ENCODE measurements at places on chromosomes 16 and 17.

- DNase-seq = no peak
Observed at GRCh38 chr17:57832314-57833178, 17.3 kb downstream of the MRPS23 start.

DNA sequence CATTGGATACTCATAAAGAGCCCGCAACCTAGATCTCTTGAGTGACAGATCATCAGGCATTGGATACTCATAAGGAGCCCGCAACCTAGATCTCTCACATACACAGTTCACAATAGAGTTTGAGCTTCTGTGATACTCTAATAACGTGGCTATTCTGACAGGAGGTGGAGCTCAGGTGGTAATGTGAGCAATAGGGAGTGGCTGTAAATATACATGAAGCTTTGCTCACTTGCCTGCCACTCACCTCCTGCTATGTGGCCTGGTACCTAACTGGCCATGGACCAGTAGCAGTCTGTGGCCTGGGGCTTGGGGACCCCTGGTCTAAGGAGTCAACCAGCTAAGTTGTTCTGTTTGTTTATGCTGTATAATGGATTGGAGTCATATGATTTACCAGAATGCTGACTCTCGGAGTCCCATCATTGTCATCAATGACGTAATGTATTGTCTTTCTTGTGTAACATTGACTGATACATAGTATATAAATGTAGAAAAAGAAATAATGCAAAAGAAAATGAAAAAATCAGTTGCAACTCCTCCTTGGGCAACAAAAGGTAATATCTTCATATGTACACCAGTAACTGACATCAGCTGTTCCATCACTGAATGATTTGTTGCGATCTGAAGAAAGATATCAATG is 17.5 kb downstream of the ABCA9 start:
- DNase-seq = no peak

DNA sequence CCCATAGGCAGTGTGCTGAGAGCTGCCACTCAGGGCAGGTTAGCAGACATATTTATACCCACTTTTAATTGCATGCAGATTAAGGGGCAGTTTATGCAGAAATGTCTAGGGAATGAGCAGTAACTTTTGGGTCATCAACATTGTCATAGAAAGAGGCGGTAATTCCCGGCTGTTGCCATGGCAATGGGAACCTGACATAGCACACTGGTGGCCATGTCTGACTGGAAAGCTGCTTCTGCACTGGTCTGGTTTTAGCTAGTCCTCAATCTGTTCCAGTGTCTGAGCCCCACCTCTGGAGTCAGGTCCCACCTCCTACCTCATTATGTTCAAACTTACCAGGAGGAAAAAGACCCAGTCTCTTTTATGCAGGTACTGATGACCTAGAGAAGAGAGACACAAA is 31.5 kb upstream of the TNRC6C start:
- DNase-seq = no peak

GRCh38 chr16:1181404-1182315 is 28.8 kb downstream of the CACNA1H start:
- DNase-seq = no peak

GRCh38 chr16:51524555-51525373 is 373.7 kb upstream of the SALL1 start:
- DNase-seq = no peak

- DNase-seq = peak; percentile 58
Observed at GRCh38 chr17:8222380-8222629, 11.9 kb upstream of the AURKB start.

DNA sequence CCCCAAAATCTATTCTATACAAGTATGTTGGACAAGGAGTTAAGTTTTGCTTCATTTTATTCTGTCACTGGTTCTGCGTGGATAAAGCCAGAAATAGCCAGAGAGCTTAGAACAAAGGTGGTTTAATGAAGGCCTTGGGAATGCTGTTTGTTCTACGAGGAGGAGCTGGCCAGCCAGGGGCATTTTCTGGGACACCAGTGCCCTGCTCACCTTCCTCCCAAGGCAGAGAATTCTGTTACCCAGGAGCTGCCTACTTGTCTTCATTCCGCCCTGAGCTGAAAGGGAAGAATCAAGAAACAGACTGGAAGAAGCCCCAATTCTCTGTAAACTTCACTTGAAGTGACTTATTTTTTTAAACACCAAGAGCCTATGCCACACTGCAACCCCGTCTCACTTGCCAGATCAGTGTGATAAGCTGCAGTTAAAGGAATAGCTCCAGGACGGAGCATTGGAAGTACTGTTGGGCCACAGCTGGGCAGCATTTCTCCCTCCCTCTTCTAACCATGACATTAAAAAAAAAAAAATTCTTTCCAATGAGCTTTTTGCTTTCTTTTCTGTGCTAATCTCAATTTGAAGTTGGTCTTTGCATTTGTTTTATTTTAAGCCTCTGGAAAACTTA is 149.8 kb upstream of the DYNLRB2 start:
- no peak for DNase-seq

- DNase-seq = no peak
Observed at GRCh38 chr17:34723875-34724274, 144.5 kb downstream of the TMEM132E start.

- DNase-seq = no peak
Observed at GRCh38 chr17:81396722-81397313, 1.6 kb downstream of the BAHCC1 start.

GRCh38 chr16:68393333-68393732 is 55.0 kb downstream of the SMPD3 start:
- no peak for DNase-seq

- DNase-seq = no peak
Observed at GRCh38 chr16:81627024-81627423, 152.1 kb upstream of the PLCG2 start.

- no peak for DNase-seq
Observed at GRCh38 chr16:83923581-83924365, 24.9 kb downstream of the MLYCD start.

DNA sequence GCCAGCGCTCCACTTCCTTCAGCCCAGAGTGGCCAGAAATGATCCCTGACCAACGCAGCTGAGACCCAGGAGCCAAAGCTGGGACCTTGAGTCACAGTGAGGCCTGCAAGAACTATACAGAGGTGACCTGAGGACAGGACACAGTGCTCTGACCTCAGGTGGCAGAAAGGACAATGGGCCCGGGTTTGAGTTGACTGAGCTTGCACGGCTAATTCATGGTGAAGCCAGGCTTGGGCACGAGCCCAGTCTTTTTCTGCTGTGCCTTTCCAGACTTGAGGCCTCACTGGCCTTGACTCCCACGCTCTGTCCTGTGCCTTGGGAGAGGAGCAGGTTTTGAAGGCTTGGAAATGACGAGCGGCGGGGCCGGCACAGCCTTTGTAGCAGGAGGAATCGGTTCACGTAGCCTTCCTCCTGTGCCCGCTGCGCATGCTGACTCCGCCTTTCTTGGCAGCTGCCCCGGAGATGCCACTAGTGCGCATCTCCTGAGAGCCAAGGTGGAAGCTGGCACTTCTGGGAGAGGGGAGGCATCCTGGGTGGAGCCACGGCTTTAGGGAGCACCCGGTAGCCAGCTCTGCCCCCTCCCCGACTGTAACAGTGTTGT is 34.9 kb downstream of the NDEL1 start:
- DNase-seq = no peak

DNA sequence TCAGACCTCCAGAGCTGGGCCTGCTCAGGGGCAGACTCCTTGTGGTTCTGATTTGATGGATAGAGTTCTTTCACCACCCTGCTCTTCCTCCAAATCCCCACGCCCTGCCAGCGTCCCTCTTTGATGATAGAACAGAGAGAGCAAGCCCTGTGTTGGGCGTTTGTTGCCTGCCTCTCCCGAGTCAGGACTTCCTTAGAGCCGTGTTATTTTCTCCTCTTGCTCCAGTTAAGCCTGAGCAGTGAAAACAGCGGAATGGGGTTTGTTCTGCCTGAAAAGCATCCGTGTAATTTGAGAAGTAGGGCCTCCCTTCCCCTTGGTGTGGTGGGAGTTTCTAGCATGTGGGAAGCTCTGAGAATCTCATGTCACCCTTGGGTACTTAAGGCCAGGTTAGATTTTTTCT is 22.1 kb downstream of the TMEM94 start:
- DNase-seq = no peak

- DNase-seq = no peak
Observed at GRCh38 chr16:29858149-29858849, 4.7 kb downstream of the CDIPT start.

- no peak for DNase-seq
Observed at GRCh38 chr17:18117982-18118975, 9.7 kb downstream of the MYO15A start.

DNA sequence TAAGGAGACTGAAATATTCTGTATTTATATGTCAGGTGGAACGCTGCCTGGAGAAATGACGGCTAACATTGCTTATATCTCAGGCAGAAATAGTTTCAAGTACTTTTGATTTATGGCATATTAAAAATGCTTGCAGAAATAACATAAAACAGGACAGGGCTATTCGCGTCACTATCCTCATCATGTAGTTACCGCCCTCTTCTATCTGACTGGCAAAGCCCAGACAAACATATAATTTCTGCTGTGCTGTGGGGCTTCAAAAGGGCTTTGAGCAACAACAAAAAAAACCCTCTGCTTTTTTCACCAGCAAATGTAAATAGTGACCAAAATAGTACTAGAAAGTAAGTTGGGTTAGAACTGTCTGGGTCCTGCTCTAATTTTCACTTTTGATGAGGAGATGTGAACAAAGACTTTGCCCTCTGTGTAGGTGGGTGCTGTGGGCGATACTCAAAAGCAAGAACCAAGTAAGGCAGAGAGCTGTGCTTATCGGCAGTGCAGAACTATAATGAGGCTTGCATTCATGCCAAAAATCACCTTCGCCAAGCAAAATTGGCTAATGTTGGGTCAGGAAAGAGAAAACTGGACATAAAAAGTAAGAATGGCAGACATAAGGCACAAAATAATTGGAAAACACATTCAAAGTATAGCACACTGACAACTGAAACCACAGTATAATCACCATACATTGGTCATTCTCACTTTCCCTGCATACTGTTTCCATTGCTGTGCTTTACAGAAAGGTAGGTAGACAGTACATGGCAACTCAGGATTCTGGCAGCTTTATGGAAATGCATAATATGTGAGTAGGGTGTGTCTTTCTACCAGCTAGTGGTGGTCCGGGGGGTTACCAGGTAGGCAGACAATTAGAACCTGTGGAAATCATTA is 151.2 kb upstream of the AXIN2 start:
- no peak for DNase-seq

- no peak for DNase-seq
Observed at GRCh38 chr17:489758-490329, 137.2 kb upstream of the RPH3AL start.

GRCh38 chr17:68491381-68492231 is 20.6 kb upstream of the PRKAR1A start:
- DNase-seq = no peak

DNA sequence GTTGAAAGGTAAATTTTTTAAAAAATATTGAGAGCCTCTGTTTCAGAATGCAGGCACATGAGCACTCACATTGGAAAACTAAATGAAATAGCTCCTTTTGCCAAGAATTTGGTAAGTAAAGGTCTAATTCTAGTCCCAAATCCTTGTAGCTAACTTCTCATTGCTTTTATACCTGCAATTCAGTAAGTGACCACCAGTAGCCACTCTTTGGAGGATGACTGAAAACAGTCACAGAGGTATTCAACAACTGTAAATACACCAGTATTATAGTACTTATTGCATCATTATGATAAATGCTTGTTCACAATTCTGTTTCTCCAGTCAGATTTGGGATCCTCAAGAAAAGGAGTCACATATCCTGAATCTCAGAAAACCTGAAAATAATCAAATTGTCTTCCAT is 562.4 kb upstream of the CDH11 start:
- DNase-seq = no peak

DNA sequence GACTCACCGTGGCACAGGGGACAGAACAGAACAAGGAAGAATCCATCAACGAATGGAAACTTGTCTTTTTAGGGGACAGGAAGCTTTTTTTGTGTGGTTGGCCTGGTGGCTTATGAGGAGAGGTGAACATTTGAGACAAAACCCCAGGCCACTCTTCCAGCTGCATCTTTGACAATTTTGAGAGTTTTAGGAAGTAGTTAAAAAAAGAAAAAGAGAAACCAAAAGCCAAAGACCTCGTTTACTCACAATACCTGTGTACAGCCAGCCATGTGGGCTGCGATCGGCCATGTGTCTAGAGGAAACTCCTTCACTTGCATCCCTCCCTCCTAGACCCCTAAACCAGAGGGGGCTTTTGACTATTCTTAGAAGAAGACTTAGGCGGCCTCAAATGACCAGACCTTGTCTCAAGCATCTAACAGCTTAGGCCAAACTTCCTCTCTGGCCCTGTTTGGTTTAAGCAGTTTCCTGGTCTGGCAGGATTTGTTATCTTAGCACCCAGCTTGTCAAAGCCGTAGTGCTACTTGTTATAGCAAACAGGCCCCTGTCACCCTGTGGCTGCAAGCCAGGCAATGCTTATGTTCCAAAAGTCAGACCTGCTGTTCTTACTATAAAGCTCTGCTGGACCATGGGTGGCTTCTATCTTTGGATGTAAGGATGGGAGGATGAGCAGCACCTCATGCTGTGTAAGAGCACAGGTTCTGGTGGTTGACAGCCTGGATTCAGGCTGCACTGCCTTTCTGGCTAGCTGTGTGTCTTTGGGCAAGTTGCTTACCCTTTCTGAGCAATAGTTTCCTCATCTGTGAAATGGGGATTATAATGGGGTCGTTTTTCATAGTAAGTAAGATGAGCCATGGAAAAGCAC is 17.7 kb downstream of the KSR1 start:
- peak; percentile 55 for DNase-seq

DNA sequence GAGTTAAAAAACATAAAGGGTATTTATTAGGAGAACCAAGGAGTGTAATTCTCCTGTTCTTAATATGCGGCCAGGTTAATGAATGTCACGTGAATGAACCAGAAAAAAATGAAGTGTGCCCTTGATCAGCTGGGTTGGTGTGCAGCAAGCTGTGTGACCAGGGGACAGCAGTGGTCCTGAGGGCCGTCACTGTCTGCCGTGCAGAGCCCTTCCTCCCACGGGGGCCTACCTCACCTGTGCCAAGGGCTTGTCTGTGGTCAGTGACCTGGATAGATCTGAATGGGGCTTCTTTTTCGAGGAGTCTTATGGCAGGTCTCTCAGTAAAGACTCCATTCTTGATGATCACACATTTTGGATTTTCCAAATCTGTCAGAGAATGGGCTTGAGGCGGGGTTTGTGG is 17.7 kb upstream of the STH start:
- DNase-seq = no peak

Measured in stimulated activated CD8-positive, alpha-beta memory T cell treated with anti-CD3 and anti-CD28 coated beads, Interleukin-12 subunit alpha, Interleukin-12 subunit beta, amount 100 ng/mL, for 1 hour (primary cell).